Adipocyte (in vitro differentiated cells): ENCODE measurements at places on chromosomes 6 and 20.

DNA sequence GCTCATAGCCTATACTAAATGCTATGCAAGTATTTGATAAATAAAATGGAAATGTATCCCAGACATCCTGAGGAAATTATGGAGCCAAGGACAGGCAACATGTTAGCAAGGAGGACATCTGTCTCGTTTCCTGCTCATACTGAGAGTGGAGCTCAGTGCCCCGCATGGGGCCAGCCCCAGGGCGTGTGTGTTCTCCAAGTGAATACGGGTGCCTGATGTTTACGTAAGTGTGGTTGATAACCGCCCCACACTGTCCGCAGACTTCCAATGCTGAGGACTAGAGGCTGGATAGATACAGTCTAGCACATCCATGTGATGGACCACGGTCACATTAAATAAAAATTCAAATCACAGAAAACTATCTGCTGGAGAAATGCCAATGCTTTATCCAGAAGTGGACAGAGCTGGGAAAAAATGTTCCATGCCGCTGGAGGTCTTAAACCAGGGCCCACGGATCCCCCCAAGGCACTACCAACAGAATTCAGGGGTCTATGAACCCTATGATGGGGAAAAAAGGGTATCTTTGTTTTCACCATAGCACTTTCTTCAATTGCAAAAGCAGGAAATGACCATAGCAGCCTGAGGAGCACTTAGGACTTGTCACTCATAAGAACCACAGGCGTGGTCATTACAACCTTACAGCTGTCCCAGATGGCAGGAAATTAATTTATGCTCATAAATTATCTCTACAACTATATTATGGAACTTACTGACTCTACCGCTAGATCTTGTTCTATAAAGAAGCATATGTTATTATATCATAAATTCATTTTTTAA lies 24.9 kb downstream of the TGM2 start:
- no peak for DNase-seq

GRCh38 chr6:169539176-169539897 lies 162.5 kb downstream of the WDR27 start:
- DNase-seq = peak; percentile 14

GRCh38 chr20:23368316-23369071 lies 6.5 kb downstream of the GZF1 start:
- peak; percentile 83 for DNase-seq

GRCh38 chr6:7241160-7241559 lies 71.8 kb downstream of the SSR1 start:
- no peak for DNase-seq

DNA sequence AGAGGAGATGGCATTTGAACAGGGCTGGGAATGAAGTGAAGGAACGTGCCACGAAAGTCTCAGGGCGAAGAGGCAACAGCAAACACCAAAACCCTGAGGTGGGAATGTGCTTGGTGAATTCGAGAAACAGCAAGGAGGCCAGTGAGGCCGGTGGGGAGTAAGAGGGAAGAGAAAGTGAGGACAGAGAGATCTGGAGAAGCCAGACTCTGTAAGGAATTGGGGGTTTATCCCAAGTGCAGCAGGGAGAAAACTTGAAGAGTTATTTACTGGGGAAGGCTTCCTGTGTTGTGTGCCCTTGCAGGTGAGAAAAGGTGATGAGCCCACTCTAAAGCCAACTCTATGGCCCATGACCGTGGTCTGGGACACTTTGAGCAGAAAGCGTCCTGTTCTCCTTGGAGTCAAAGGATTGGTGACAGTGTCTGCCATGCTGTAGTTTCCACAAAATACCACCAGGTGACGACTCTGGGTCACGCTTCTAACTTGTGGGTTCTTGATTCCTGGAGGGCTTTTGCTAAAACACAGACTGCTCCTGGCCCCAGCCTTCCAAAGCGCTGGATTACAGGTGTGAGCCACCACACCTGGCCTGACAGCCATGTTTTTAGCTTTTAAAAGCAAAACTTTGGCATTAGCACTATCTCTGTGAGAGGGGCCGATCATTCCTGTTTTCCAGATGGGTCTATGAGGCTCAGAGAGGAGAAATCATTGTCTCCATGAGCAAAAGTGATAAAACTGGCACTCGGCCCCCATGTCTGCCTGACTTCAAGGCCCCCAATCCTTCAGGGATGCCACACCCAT lies 18.0 kb upstream of the CSNK2A1 start:
- peak; percentile 88 for DNase-seq

DNA sequence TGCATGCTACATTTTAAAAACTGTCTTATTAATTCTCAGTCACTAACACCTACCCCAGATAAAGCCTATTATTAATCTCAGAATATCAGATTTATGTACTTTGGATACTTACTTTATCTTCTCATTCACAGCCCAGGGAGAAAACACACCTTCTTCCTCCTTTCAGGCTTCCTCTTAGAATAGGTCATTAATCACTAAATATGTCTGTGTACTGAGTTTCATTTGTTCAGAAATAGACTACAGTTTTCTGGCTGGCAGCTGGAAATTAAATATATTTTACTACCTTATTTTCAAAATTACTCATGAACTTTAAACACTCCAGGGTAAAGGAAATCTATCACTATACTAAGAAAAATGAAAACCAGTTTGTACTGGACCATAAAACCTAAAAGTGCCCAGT lies 147.7 kb upstream of the DST start:
- no peak for DNase-seq

- no peak for DNase-seq
Measured at GRCh38 chr20:54194724-54195438, 13.0 kb upstream of the PFDN4 start.

GRCh38 chr6:38512211-38512610 lies 127.5 kb downstream of the BTBD9 start:
- DNase-seq = no peak

DNA sequence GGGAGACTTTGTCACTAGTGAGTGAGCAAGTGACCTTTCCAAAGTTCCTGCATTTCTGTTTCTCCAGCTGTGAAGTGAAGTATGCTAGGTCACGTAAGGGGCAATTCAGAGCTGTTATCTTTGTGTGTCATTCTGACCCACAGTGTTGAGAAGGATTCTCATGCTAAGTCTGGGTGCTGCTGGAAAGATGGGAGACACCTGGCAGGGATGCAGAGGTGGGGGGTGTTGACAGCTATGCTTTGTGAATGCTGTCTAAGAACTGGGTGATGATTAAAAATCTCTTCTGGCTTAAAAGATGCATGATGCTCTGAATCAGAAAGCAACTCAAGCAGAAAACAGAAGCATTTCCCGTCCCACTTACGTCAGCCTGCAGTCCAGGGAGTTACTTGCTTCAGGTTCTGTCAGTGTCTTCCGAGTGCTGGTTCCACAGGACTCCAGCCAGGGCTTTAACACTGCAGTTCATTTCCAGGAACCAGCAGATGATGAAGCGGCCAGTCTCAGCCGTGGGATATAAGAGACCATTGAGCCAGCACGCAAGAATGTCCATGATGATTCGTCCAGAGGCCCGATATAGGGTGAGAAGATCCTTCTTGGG lies 30.9 kb upstream of the ASXL1 start:
- peak; percentile 54 for DNase-seq

GRCh38 chr6:52065621-52066020 lies 21.8 kb downstream of the PKHD1 start:
- DNase-seq = no peak

- DNase-seq = peak; percentile 68
Measured at GRCh38 chr6:139852488-139853140, 478.2 kb upstream of the CITED2 start.

DNA sequence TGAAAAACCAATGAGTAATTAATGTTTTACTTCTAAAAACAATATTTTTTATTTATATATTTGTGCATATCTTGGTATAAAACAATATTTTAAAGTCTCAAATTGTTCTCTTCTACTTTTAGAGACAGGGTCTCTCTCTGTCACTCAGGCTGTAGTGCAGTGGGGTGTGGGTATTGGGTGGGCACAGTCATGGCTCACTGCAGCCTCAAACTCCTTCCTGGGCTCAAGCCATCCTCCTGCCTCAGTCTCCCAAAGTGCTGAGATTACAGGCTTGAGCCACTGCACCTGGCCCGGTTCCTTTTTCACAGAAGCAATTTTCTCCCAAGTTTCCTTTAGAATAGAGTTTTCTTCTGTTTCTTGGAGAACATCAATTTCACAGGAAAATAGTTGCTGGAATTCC lies 102.8 kb downstream of the TMEM242 start:
- DNase-seq = no peak

- DNase-seq = peak; percentile 38
Measured at GRCh38 chr20:9160757-9161156, 91.9 kb downstream of the PLCB4 start.
